Activated CD8-positive, alpha-beta T cell treated with anti-CD3 and anti-CD28 coated beads, Interleukin-2, amount 10 ng/mL, durations not matched to agents 7 days and 5 days (primary cell): ENCODE measurements at places on chromosomes 13 and 19. TPM values are rescaled to one million over a fixed set of nuclear protein-coding genes. Genes with fewer than 3 reads are reported as not detected.

The NANOS3 gene
- total RNA-seq: 0.60 TPM

- DNase-seq: no peak
These were observed 2.8 kb downstream of the EVI5L start for GRCh38 chr19:7832781-7833180.

GRCh38 chr19:45125975-45126493 lies 33.1 kb downstream of the PPP1R37 start:
- DNase-seq: peak; percentile 82

The SLC6A16 gene
- total RNA-seq: 3.5 TPM

- no peak for DNase-seq
These were observed 68.3 kb downstream of the ATP8A2 start for GRCh38 chr13:25440061-25440460.

The PPP1R12C gene
- 142 TPM for total RNA-seq

The ACTL9 gene
- not detected for total RNA-seq

DNA sequence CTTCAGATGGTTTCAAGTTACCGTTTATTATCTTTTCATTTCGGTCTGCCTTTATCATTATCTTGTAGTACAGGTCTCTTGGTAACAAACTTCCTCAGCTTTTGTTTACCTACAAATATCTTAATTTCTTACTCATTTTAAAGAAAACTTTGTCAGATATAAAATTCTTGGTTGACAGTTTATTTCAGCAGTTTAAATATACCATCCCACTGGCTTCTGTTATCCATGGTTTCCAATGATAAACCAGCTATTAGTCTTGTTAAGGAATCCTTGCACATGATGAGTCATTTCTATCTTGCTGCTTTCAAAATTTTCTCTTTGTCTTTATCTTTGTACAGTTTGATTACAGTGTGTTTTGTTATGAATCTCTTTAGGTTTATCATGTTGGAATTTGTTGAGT lies 308.3 kb upstream of the SPRY2 start:
- no peak for DNase-seq

The C13orf42 gene
- total RNA-seq: not detected

The CCDC8 gene
- total RNA-seq: not detected

- no peak for DNase-seq
These were observed 51.7 kb upstream of the CYP4F8 start for GRCh38 chr19:15563325-15563794.

The CYP2A7 gene
- not detected for total RNA-seq

GRCh38 chr13:72637561-72637960 lies 89.9 kb downstream of the MZT1 start:
- no peak for DNase-seq

The SH2D3A gene
- total RNA-seq: 28.5 TPM

GRCh38 chr13:27926644-27927434 lies 7.0 kb downstream of the PDX1 start:
- no peak for DNase-seq

GRCh38 chr19:32558607-32559228 lies 22.3 kb upstream of the PDCD5 start:
- no peak for DNase-seq

DNA sequence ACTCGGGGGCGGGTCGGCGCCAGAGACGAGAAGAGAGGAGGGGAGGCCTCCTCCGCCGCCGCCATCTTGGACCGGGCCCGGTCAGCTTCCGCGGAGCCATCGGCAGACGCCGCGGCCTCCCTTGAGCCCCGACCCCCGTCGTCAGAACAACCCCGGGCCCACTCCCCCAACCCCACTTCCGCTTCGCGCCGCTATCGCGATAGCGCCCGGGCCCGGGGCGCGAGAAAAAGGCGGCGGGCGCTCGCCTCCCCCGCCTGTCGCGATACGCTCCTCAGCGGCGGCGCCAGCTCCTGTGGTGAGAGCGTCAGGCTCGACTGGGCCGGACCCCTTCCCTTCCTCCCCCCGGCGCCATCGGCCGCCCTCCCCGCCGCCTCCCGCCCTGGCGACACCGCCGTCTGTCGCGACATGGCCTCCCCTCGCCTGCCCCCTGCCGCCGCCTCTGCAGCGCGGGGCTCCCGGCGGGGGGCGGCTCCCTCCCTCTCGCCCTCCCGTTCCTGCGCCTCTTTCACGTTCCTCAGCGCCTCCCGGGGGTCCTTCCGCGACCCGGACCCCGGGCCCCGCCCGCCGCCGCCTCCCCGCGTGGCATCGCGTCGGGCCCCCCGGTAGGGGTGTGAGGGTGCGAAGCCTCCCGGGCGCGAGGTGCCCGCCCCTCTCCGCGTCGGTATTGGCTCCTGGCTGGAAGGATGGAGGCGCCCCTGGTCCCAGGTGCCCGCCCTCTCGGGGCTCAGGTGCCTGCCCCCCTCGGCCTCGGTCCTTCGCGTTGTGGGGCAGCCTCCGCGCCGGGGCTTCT lies at the start of gene CNOT3:
TSS of gene CNOT3 (plus strand) at position 64 of the 790 bp plus-strand sequence. CDS start 5,217 bp downstream, outside the sequence.
- DNase-seq: peak; percentile 44

GRCh38 chr13:83765796-83766195 lies 116.5 kb downstream of the SLITRK1 start:
- no peak for DNase-seq

The OR7D2 gene
- not detected for total RNA-seq

DNA sequence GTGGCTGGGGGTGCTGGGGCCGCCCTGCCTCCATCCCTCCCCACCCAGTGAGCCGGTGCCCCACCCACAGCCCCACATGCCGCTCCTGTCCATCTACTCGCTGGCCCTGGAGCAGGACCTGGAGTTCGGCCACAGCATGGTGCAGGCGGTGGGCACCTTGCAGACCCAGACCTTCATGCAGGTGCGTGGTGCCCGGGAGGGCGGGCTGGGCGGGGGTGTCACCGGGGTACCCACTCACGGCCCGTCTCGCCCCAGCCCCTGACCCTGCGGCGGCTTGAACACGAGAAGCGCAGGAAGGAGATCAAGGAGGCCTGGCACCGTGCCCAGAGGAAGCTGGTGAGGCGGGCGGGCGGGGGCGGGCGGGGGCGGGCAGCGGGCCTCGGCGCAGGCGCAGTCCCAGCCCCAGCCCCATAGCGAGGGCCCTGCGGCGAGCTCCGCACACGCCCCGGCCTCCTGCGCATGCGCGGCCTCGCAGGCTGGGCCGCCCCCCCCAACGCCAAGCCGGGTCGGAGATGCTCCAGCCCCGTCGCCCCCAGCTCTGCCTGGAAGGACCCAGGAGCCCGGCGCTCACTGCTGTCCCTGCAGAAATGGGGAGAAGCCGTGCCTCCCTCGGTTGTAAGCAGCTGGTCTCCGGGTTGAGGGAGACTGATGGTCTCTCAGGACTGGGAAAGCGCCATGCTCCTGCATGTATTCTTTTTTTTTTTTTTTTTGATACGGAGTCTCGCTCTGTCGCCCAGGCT lies 7.7 kb downstream of the ARHGAP45 start:
- peak; percentile 91 for DNase-seq

DNA sequence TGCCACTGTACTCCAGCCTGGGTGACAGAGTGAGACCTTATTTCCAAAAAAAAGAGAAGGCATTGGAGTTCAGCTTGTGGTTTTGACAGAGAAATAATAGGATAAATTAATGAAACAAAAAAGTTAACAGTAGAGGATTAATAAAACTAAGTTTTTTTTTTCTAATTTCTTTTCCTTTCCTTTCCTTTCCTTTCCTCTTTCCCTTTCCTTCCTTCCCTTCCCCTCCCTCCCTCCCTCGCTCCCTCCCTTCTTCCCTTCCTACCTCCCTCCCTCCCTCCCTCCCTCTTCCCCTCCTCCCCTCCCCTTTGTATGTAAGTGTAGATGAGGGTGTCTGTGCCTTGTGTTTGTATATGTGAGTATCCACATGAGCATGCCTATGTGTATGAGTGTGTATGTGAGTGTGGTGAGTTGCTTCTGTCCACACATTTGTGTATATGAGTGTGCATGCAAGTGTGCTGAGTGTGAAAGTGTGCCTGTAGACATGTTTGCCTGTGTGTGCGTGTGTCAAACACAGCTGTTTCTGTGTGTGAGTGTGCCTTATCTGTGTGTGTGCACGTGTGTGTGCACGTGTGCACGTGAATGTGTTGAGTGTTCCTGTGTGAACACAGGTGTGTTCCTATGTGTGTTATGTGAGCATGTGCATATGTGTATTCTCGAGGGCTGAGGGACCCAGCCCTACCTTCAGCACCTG lies 12.5 kb upstream of the MZF1 start:
- DNase-seq: no peak

- DNase-seq: no peak
These were observed 169.5 kb upstream of the UBL3 start for GRCh38 chr13:30019648-30020626.

The PLIN3 gene
- total RNA-seq: 27.5 TPM

The RNF225 gene
- total RNA-seq: 0.99 TPM

The ZNF256 gene
- total RNA-seq: 8.8 TPM

The FBXO27 gene
- total RNA-seq: not detected

- DNase-seq: no peak
These were observed 82.4 kb upstream of the MBNL2 start for GRCh38 chr13:97139691-97140090.

DNA sequence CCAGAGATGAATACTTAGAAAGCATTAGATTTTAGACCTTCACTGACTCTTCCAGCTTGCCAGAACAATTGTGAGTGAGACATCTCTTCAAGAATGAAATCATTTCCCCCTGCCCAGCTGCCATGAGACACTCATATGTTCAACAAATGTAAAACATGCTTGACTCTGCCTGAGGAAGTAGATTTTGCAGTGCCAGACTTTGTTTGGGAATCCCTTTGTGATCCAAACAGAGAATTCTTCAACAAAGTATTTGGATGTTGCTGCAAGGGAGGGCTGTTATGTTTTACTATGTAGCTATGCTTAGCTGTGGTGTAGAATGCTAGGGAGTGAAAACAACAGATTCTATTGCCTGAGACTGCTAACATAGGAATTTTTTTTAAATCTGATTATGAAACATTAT lies 416.4 kb downstream of the DCT start:
- no peak for DNase-seq

DNA sequence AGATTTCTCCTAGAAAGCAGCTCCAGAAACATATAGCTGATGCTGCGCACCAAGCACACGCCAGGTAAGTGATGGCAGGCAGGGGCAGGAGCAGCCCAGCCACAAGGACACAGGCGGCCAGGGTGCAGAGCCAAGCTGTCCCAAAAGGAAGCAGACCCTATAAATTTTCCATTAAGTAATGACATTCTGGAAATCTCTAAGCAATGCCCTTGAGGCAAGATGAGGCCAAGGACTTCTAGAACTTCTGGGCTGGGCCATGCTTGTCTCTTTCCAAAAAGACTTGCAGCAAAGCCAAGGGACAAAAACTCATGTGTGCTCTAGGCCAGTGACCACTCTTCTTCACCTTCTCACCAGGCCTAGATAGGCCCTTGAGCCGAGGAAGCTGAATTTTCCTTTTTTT lies 42.2 kb upstream of the EPHX3 start:
- no peak for DNase-seq

GRCh38 chr19:45821570-45821969 lies 6.5 kb upstream of the RSPH6A start:
- DNase-seq: no peak

DNA sequence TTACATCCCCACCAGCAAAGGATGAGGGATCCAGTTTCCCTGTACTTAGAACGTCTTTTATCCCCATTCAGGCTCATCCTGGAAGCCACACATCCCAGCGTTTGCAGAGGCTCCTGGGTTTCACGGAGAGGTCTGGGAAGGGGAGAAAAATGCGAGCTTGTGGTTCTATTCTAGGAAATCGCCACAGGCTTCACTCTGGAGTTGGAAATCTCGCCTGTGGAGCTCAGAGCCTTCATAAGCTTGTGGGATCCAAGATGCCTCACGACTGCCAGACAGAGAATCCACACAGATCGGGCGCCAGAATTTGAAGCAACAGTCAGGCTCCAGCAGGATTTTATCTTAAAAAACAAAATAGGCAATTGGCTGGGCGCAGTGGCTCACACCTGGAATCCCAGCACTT lies 157.9 kb downstream of the PTPRS start:
- DNase-seq: no peak

The SERTAD1 gene
- 9.3 TPM for total RNA-seq

The LNX2 gene
- 7.1 TPM for total RNA-seq

The PRR22 gene
- total RNA-seq: 6.0 TPM

- DNase-seq: no peak
These were observed 13.4 kb upstream of the WDR18 start for GRCh38 chr19:970695-971094.

The FFAR1 gene
- total RNA-seq: not detected

The RCBTB2 gene
- total RNA-seq: 31.0 TPM

- DNase-seq: peak; percentile 67
These were observed 768 bp upstream of the SLC44A2 start for GRCh38 chr19:10624585-10624984.

The TJP3 gene
- 1.3 TPM for total RNA-seq

The NEK5 gene
- total RNA-seq: not detected

The TPM4 gene
- total RNA-seq: 424 TPM

The VSTM1 gene
- total RNA-seq: not detected

DNA sequence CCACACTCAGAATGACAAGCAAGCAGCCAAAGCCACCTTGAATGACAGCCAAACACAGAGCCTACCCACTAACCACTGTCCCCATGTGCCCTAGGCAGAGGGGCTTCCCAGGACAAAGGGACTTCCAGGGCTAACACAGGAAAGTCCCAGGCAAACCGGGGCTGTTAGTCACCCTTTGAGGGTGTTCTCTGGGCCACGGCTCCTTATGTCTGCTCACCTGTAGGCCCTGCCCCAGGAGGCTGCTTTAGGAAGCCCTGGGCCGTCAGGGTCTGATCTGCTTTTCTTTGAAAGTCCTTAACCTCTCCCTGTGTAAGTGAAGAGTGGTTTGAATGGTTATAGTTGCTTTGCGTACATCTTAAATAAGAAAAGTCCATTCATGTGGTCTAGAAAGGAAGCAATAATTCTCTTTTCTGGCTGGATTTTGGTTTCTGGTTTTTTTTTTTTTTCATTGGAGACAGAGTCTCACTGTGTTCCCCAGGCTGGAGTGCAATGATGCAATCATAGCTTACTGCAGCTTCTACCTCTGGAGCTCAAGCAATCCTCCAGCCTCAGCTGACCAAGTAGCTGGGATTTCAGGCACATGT lies 161.4 kb downstream of the EFNB2 start:
- no peak for DNase-seq

The ZNF90 gene
- 16.2 TPM for total RNA-seq

DNA sequence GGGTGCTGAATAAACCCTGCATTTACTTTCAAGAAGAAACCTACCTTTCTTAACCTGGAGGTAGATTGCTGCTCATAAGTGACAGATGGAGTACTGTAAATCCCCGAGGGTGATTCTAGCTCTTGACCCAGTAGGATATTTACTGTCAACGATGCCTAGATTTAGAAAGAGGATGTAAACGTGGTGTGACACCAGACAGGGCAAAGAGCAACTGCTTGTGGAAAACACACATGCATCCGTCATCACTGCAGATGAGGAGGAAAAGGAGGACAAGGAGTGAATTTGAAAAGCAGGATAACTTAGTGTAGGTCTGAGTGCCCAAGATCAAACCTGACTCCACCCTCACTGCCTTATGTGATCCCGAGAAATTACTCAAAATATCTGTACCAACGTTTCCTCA lies 9.8 kb upstream of the CLN5 start:
- DNase-seq: no peak
